ENCODE measurements at places on chromosomes 16 and 17. TPM values are rescaled to one million over a fixed set of nuclear protein-coding genes. Genes with fewer than 3 reads are reported as not detected.

DNA sequence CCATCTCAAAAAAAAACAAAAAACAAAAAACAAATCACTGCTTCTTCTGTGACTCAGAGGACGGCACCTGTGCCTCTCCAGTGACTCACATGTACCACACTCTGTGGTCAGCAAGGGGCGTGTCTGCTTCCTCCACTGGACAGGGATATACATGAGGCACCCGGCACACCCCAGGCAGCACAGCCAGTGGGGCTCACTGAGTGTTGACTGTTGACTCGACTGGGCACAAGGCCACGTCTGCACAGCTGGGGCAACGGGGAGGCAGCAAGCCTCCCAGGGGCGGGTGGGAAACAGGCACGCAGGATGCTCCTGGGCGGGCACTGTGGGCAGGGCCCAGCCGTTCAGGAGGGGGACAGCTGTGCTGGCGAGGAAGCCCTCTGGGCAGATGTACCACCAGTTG, 64.1 kb downstream of the TIMM22 start:
- no peak for DNase-seq

DNA sequence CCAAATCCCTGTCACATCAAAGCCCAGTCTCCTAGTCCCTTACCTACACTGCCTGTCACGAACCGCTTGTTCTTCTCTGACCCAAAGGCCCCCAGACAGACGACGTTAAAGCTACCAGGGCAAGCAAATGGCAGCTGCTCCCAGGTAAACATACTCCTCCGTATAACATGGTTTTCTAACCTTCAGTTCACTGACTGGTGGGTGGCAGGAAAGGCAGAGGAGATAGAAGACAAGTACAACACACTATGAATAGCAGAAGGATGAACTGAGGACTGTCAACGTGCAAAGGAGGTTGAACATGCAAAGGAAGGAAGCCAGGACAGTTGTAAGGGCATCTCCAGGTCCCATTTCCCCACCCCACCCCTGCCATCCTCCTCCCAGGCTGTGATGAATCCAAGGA, 449.8 kb downstream of the SHISA9 start:
- no peak for DNase-seq

DNA sequence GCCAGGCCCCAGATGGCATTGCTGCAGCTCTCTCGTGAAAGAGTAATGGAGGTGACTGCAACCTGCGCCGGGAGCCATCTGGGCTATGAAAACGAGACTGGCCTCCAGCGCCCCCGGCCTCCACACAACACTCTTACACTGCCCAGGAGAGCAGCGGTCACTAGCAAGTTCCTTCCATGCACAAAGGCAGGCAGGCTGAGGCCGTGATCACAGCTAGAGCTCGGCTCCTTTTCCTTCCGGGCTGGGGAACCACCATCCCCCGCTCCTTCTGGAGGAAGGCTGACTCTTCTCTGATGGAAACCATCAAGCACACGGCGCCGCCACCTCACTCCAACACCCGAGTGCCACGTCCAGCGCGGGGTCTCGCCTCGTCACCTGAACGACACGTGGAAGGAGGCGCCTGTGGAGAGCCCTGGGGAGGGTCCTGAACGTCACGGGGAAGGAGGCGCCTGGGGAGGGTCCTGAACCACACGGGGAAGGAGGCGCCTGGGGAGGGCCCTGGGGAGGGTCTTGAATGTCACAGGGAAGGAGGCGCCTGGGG, 61.9 kb downstream of the KLHDC4 start:
- no peak for DNase-seq

- no peak for DNase-seq
Measured at GRCh38 chr17:57099165-57099564, 14.1 kb downstream of the AKAP1 start.

ETV4 gene
- not detected for polyA plus RNA-seq

TBC1D26 gene
- not detected for polyA plus RNA-seq

All from CD4-positive, alpha-beta memory T cell (primary cell).